Calu3 (cell line): ENCODE measurements at places on chromosomes 2 and 18. TPM values are rescaled to one million over a fixed set of nuclear protein-coding genes. Genes with fewer than 3 reads are reported as not detected.

Gene MOGAT1
- total RNA-seq, result 35.9 and 51.2 TPM in 2 replicates

GRCh38 chr2:122156176-122156890 lies 400.9 kb downstream of the TSN start:
- DNase-seq, result no peak

GRCh38 chr2:46363535-46364170 lies 66.4 kb downstream of the EPAS1 start:
- no peak for DNase-seq

- no peak for DNase-seq
These were observed 11.2 kb downstream of the KIAA2012 start for GRCh38 chr2:202084265-202084664.

Gene FBXO36
- 0.42 and 0.83 TPM in 2 replicates for total RNA-seq

Gene CNDP1
- total RNA-seq, result not detected in 2 replicates

DNA sequence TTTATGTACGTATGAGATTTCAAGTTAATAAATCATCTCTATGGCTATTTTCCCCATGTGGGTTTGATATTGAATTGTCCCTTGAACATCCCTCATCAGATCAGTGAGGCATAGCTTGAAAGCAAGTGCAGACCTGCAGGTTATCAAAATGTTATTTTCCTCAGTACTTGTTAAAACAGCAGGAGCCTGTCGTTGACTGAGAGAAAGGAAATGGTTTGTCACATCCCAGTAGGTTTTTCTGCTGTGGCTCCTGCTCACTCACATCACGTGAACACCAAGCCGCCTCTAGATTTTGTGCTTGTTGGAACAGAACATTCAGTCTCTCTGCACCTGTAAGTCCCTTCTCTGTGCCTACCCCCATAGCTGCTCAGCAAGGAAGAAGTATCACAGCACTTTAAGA lies 340.3 kb downstream of the CELF4 start:
- DNase-seq, result no peak

Gene DUSP2
- 4.1 and 5.9 TPM in 2 replicates for total RNA-seq

- DNase-seq, result no peak
These were observed 276.8 kb downstream of the TSN start for GRCh38 chr2:122032264-122032645.

Gene ALK
- total RNA-seq, result not detected in 2 replicates

- no peak for DNase-seq
These were observed 99.3 kb downstream of the GATA6 start for GRCh38 chr18:22268641-22269128.

Gene APCDD1
- 0.51 TPM in 1 of 2 replicates, not detected in the other for total RNA-seq

Gene ALPI
- total RNA-seq, result not detected in 2 replicates

- DNase-seq, result no peak
These were observed 257.2 kb downstream of the SRBD1 start for GRCh38 chr2:45353879-45354278.

DNA sequence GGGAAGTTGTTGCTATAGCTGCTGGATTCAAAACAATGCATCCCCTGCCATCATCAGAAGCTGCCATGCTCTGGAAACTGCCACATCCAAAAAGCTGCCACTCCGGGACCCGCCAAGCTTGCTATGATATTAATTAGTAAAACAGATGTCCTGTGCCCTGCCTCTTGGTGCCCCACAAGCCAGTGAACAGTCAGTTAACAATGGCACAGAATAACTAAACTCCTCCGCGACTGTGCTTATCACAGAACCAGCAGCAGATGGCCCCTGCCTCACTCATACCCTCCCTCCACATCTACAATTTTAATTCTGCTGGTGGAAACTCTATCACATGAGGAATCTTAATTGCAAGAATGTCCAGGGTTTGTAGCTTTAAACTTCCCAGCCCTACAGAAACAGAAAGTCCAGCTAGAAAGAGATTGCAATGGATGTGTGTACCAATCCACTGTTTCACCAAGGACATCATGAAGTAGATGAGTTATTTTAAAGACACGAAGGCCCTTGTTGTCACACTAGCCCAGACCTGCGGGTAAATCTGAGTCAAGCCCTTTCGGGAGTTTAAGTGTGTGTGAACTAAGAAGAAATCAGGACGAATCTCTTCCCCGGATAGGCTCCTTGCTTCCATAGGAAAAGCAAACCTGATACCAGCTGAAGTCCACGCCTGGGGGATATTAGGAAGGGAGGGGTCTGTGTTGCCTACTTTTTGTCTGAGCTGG lies 7.4 kb upstream of the ACYP2 start:
- DNase-seq, result no peak

Gene RGPD3
- total RNA-seq, result not detected in 2 replicates

DNA sequence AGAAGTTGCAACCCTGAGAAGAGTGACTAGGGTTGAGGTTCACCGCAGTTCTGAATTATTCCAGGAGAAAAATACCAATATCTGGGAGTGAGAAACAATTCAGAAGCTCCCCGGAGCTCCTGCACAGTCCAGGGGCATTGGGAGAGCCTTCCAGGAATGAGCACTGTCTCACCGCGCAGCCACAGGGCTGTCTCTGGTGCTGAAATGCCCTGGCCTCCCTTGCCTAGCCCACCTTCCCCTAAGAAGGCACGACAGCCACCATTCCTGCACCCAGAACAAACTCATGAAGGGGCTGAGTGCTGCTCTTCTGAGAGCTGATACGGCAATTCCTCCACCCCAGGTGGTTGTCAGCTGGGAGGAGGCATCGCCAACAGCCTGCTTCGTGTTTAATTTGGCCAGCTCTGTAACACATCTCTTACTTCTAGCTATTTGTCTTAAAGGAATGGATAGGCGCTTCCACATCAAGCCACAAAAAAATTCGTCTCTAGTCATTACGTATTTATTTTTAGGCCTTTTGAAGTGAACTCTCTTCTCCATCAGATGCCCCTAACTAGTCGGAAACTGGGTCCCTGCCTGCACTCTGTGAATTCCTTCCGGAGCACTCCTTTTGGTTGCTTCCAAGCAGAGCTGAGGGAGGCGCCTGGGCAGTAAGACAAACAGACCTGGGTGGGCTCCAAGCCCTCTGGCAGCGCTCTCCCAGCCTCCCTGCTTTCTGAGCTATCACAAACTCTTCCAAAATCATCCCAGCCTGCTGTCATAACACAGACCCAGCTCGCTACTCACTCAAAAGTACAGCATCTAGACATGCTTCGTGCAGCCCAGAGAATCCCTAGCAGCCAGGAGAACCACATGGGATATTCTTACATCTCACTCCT lies 120.5 kb upstream of the CCDC68 start:
- DNase-seq, result no peak

DNA sequence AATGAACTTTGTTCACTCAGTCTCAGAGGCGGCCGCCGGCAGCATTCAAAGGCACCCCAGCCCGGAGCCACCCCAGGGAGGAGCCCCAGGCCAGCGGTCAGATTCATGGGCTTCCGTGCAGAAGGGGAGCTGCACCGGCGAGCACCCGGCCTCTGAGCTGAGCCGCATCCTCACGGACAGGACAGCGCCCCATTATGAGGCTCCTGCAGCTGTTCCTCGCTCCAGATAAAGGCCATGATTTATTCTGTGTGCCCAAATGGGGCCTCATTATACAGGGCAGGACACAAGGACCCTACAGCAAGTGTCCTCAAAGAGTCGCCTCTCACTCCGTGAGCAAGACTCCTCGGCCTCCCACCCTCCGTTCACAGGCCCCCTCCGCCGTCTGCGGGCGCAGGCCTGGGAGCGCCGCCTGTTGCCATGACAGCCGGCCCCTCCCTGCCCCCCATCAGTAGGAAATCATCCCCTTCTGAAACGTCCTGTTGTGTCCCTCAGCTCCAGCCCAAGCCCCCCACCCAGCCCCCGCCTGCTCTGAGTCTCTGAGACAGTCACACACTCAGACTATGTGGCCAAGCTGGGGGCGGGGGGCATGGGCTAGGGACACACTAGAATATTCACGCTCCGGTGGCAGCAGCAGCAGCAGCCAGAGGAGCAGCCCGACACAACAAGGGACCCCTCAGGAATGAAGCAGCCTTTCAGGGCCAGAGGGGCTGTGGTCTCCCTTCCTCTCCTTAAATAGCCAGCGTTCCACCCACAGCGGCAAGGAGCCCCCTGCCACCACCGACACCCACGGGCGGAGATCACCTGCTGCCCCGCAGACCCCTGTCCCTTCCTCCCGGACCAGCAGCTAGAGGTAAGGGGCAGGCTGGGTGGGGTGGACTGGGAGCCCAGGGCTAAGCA lies at the start of gene GPR17:
GPR17 (plus strand) TSS at position 759 of the 897 bp plus-strand sequence. CDS start 4,583 bp downstream, outside the sequence.
- DNase-seq, result no peak

Gene IL36RN
- total RNA-seq, result 0.12 and 0.22 TPM in 2 replicates

- DNase-seq, result no peak
These were observed 417.9 kb downstream of the HRH4 start for GRCh38 chr18:24878289-24878688.
